ENCODE measurements at places on chromosomes 6 and 20.

- DNase-seq: peak; percentile 45
Observed at GRCh38 chr6:34235307-34236130, 1.2 kb upstream of the HMGA1 start.

DNA sequence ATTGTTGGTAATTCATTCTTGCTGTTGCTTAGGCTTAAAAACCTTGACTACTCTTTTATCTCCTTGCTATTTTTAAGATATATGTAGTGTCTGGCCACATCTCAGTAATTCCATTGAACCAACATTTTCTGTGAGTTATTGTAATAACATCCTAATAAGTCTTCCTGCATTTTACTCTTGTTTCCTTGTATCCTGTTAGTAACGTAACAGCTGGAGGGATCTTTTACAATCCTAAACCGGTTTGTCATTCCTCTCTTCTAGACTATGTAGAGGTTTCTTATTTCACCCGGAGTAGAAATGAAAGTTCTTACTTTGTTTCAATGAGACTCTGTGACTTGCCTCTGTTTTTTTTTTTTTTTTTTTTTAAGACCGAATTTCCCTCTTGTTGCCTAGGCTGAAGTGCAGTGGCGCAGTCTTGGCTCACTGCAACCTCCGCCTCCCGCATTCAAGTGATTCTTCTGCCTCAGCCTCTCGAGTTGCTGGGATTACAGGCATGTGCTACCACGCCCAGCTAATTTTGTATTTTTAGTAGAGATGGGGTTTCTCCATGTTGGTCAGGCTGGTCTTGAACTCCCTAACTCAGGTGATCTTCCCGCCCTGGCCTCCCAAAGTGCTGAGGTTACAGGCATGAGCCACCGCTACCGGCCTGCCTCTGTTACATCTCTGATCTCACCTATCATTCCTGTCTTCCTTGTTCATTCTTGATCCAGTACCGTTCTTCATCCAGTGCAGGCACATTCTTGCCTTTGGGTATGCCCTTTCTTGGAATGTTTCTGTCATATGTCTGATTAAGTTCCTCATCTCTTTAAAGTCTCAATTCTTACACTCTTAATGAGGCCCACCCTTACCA lies 44.7 kb downstream of the NCOA3 start:
- DNase-seq: no peak

- no peak for DNase-seq
Observed at GRCh38 chr6:132481189-132481588, 31.7 kb downstream of the STX7 start.

- DNase-seq: peak; percentile 97
Observed at GRCh38 chr20:46129955-46130481, 11.9 kb downstream of the CD40 start.

GRCh38 chr6:57048577-57048976 lies 2.1 kb downstream of the KIAA1586 start:
- no peak for DNase-seq

GRCh38 chr6:109456710-109457561 lies 1.4 kb upstream of the MICAL1 start:
- peak; percentile 93 for DNase-seq

GRCh38 chr6:129102741-129103140 lies 219.8 kb downstream of the LAMA2 start:
- DNase-seq: no peak

DNA sequence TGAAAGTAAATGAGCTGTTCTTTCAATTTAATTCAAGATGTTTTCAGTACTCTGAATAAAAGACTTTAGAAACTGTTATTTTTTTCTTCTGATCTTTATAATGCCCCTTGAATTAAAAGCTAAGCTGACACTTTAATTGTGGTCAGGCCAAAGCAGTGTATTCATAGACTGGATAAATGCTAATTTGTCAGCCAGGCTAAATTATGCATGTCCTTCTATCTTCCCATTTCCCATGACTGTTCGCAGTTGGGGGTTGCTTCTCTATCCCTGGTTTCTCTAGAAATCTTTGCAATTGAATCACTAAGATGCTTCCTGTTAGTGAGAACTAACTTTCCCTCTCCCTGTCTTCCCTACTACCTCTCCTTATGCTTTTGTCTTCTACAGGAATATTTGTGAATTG lies 396.2 kb downstream of the RFPL4B start:
- peak; percentile 24 for DNase-seq

GRCh38 chr20:46739431-46740213 lies 30.2 kb downstream of the SLC2A10 start:
- DNase-seq: no peak

DNA sequence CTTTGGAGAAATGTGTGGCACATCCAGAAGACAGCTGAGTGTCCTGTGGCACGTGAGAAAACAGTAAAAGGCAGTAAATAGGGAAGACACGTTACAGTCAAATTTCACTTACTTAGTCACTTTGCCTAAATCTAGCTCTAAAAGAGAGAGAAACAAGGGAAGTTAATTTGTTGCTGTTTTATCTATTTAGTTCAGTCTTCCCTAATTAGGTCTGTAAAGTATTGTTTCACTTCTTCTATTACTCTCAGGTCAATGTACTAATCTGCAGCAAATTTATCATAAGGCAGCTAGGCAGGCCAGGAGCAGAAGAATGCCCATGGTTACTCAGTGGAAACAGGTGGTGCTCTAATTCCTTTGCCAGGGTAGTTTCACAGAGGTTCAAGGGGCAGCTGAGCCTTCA lies 124.3 kb upstream of the CNR1 start:
- no peak for DNase-seq

GRCh38 chr6:22368794-22369193 lies 72.0 kb upstream of the PRL start:
- no peak for DNase-seq

GRCh38 chr6:82461536-82461935 lies 97.9 kb downstream of the TPBG start:
- DNase-seq: no peak

- DNase-seq: no peak
Observed at GRCh38 chr6:34512738-34513115, 43.4 kb downstream of the SPDEF start.

DNA sequence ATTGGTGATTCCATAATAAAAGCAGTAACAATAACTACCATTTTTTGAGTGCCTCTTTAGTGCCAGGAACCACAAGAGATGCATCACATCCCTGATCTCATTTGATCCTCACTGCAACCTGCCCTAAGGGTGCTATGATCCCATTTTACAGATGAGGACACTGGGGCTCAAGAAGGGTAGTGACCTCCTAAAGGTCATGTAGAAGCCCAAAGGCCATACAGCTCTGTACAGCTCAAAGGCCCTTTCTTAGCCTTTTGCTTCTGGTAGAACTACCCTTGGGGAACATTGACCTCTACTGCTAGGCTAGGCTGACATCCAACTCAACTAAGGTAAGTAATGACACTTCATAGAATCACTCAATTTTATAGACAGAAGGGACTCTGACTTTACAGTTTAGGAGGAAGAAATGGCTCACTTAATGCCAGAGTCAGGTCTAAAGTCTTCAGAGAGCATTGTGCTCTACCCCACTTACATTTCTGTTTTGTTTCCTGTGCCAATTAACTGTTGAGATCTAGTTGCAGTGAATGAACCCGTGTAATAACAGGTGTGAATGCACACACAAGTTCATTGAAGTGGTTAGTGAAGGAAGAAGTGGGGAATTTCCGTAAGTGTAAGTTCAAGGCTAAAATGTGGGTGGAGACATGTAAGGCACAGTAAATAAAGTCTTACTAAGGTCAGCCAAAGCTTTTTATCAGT lies 10.7 kb downstream of the SLC9A8 start:
- no peak for DNase-seq

GRCh38 chr6:38528196-38528965 lies 111.3 kb downstream of the BTBD9 start:
- peak; percentile 7 for DNase-seq

- no peak for DNase-seq
Observed at GRCh38 chr6:166633732-166634535, 6.9 kb upstream of the RPS6KA2 start.

DNA sequence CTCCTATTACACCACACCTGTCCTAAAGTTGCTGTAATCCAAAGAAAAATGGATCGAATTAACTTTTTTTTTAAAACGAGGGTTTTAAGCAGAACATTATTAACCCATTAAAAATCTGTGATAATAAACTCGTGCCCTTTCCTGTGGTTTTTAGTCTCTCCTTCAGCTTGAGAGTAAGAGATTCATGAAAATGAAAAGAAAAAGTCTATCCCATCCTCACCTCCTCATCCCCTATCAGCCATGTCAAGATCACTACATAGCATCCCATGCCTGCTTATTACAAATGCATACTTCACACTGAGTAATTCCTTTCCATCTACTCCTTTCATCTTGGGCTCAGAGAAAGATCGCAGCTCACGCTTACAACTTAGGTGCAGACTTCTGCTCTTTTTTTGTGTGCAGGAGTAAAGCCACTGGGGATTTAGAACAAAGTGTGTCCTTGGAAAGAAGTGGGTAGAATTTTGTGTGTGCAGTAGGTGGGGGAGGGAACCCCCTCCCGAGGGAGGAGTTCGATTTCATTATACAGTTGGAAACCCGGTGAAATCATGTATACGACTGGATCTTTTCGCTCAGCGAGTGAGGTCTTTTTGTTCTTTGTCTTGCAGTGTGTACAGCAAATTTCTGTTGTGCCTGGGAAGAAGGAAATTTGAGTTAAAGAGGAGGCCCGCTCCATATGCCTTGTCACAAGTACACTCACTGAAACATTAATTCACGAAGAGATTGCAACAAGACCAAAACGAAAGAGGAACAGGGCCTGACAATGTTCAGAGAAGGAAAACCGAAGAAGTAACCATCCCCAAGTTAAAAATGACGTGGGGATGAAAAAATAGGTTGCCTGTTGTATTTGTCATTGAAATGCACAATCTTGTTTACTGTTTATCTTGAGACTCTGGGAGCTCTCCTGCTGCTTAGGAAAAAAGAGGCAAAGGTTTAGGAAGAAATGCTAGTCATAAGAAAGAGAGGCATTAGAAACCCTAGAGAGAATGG lies 146.5 kb upstream of the ZNF217 start:
- no peak for DNase-seq

- DNase-seq: no peak
Observed at GRCh38 chr6:166760288-166760687, 133.2 kb upstream of the RPS6KA2 start.

GRCh38 chr6:33336495-33336894 lies 19.0 kb upstream of the ZBTB22 start:
- DNase-seq: no peak

DNA sequence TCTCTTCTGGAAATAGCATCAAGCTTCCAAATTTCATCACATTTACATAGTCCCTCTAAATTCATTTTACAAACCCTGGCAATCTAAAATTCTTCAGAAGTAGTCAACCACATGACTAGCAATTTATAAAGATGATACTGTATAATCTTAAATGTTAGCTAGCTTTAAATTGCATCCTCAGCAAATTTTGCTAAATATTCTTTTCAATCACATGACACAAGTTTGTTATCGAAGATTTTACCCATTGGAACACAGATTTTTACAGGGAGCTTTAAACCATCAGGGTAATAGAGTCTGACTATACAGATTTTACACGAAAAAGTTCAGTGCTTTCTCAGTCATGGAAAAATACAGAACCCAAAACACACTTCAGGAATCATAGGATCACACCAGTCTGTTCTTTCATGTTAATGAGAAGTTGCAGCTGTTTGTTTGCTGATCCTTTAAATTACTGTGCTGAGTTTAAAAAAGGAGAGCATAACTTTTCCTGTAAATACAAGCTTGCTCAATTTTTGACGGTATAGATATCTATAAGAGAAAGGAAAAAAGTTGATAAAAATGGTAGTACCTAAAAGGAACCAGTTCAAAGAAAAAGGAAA lies 445.8 kb upstream of the ADGRB3 start:
- no peak for DNase-seq

DNA sequence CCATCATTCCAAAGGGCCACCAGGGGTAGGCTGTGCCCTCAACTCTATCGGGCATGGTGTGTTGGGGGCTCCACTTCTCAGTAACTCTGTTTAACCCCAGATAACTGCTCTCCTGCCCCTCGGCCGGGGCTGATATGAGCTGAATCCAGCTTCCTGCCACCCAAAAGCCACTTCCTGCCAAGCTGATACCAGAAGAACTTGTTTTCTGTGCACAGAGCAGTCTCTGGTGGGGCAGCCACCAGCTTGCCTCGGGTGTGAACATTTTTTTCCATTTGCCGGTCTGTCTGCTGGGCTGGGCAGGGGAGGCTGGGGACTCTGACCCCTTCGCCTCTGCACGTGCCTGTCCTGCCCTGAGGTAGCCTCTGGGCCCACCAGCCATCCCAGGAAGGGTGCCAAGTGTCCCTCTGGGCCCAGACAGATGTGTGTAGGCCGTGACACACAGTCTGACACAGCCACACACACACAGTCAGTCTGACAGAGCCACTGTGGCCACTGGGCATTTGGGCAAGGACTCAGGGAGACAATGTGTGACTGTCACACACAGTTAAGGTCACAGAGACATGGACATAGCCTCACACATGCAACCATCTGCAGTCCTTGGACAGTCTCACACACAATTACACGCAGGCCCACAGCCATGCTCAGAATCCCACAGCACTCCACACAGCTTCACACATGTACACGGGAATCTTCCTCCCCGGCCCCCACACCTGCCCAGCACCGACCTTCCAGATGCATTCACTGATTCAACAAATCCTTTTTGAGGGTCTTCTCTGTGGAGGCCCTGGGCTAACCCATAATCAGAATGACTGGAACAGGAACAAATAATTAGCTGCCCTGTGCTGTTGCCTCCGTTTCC lies 45.1 kb downstream of the NOL4L start:
- DNase-seq: no peak

GRCh38 chr20:48287021-48287494 lies 501.8 kb upstream of the SULF2 start:
- no peak for DNase-seq

- DNase-seq: no peak
Observed at GRCh38 chr6:82353848-82354247, 9.8 kb upstream of the TPBG start.

- no peak for DNase-seq
Observed at GRCh38 chr20:43140726-43141125, 49.0 kb downstream of the PTPRT start.

DNA sequence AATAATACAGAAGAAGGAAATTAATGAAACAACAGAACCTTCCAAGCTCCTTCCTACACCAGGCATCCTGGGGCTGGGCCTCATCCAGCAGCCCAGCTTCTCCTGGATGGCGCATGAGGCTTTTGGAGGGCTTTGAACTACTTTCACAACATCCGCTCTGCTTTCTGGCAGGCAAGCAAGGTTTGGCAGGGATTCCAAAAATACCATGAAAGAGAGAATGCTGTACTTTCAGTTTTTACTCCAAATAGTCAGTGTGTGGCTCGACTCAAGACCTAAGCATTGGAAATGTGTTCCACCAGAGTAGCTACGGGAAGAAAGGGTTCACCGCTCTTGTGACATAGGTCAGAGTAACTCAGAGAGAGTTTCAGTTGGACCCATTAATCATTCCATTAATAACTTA lies 125.4 kb downstream of the OPRM1 start:
- DNase-seq: peak; percentile 92

GRCh38 chr6:138161088-138161337 lies 726 bp upstream of the ARFGEF3 start:
- no peak for DNase-seq

DNA sequence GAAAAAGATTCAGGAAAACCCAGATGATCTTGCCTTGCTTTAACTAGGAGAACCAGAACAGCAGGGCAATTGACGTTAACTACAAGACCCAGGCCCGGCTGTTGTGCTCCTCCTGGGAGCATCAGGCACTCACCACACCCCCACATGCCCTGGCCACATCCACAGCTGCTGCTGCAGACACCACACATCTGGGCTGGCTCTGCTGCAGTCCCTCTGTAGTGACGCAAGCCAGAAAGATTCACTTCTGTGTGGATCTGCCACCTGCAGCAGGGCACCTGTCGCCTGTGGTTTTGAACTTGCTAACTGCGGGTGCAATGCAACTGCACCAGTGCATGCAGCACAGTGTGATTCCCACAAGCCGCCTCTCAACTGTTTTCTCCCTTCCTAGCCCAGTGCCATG lies 228.8 kb downstream of the SYNDIG1 start:
- no peak for DNase-seq

GRCh38 chr20:1844325-1845162 lies 50.7 kb upstream of the SIRPA start:
- peak; percentile 51 for DNase-seq
